ENCODE measurements at places on chromosomes 2 and 18. TPM values are rescaled to one million over a fixed set of nuclear protein-coding genes. Genes with fewer than 3 reads are reported as not detected.

TDRD15 gene
- total RNA-seq, result not detected

SLC30A3 gene
- 10.1 TPM for total RNA-seq

PIEZO2 gene
- total RNA-seq, result 0.11 TPM

IL1RL1 gene
- total RNA-seq, result 1.7 TPM

PLCD4 gene
- total RNA-seq, result 0.43 TPM
